ENCODE measurements at places on chromosomes 5 and 9.

DNA sequence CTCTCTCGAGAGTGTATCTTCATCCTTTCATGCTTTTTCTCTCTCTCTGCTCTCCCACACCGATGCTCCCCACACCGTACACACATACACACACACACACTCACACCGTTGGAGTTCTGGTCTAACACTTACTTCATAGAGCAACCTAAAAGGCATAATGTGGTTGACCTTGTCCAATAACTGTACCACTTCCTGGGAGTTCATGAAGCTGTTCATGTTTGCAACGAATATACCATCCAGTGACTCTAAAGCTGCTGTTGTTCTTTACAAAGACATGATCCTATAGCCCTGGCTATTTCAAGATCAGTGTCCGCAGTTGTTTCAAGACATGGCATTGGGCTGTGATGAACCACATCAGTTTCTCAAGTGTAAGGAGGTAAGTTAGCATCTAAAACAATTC lies 10.0 kb downstream of the MEF2C start:
- DNase-seq: no peak

DNA sequence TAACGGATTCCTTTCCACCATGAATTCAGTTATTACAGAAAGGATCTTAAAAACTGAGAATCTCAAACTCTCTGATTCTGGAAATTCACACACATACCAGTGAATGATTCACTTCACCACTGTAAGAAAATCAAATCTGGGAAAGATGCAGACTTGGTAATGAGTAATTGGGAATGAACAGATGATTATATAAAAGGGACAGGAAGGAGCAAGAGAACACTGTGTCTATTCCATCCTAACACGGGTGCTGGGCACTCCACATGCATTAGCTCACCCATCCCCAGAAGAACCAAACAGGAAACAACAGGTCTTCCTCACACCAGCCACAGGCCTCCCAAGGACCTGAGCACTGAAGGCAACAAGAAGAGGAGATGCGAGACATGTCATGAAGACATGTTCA lies 74.8 kb upstream of the ZNF622 start:
- DNase-seq: no peak

GRCh38 chr9:22229069-22229468 lies 217.6 kb upstream of the DMRTA1 start:
- no peak for DNase-seq

- no peak for DNase-seq
Observed at GRCh38 chr9:69674716-69675438, 2.7 kb upstream of the APBA1 start.

DNA sequence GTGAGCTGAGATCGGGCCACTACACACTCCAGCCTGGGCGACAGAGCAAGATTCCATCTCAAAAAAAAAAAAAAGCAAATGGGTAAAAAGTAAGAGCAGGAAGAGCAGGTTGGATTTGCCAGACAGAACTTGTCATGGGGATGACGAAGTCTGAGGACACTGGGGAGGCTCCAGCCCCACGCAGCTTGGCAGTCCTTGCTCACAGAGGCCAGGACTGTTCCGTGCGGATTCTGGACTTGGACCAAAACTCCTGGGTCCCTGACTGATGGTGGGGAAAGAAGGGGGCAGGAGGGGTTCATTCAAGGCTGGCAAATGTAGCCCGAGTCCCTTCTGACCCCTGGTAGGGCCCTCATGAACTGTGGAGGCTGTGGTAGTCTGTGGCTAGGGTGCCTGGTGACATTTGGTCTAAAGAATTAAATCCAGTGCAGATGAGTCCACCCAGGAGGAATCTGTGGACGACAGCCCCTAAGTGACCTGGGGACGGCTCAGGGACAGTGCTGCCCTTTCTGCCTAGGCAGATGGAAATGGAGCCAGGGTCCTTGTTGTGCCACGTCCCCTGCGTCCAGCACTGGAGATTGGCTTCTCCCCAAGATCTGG lies 3.1 kb downstream of the FGD3 start:
- DNase-seq: no peak

DNA sequence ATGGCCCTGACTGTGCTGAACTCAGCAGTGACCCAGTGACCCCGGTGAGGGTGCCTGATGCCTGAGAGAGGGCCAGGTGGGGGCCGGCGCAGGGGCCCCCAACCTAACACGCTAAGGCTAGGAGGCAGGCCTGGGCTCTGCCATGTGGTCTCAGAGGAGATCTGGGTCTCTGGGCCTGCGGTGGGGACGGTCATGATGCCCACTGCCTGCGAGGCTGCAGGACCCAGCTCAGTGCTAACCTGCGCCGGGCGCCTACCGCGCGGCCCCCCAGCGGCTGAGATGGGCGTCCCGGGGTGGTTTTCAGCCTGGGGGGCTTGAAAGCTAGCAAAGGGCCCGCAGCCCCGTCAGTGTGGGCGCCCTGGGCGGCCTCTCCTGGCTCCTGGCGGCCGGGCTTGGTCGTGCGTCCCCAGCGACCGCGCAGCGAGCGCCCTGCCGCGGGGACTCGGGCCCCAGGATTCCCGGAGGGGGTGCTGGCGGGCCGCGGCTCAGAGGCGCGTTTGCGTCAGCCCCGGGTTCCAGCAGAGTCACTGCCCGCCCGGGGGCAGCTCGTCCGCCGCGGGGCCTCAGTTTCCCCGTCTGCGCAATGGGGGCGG lies 2.5 kb downstream of the EGFL7 start:
- DNase-seq: peak; percentile 70

- no peak for DNase-seq
Observed at GRCh38 chr5:93272108-93272507, 308.9 kb downstream of the NR2F1-AS1 start.

GRCh38 chr9:14780251-14780650 lies 57.7 kb upstream of the CER1 start:
- no peak for DNase-seq

GRCh38 chr5:176675676-176676360 lies 28.5 kb downstream of the TSPAN17 start:
- peak; percentile 52 for DNase-seq

- no peak for DNase-seq
Observed at GRCh38 chr9:132584601-132585560, 2.5 kb downstream of the BARHL1 start.

GRCh38 chr9:99401680-99402504 lies 179.8 kb downstream of the SEC61B start:
- DNase-seq: no peak

GRCh38 chr5:94890907-94891306 lies 272.4 kb downstream of the SLF1 start:
- no peak for DNase-seq

- no peak for DNase-seq
Observed at GRCh38 chr9:111937781-111938426, 41.3 kb downstream of the UGCG start.

- DNase-seq: no peak
Observed at GRCh38 chr9:100277166-100277979, 75.4 kb downstream of the TEX10 start.

Data from HEK293T (cell line).